ENCODE measurements at places on chromosomes 12 and 14.

- no peak for DNase-seq
Observed at GRCh38 chr12:61654698-61655097, 605.5 kb upstream of the USP15 start.

DNA sequence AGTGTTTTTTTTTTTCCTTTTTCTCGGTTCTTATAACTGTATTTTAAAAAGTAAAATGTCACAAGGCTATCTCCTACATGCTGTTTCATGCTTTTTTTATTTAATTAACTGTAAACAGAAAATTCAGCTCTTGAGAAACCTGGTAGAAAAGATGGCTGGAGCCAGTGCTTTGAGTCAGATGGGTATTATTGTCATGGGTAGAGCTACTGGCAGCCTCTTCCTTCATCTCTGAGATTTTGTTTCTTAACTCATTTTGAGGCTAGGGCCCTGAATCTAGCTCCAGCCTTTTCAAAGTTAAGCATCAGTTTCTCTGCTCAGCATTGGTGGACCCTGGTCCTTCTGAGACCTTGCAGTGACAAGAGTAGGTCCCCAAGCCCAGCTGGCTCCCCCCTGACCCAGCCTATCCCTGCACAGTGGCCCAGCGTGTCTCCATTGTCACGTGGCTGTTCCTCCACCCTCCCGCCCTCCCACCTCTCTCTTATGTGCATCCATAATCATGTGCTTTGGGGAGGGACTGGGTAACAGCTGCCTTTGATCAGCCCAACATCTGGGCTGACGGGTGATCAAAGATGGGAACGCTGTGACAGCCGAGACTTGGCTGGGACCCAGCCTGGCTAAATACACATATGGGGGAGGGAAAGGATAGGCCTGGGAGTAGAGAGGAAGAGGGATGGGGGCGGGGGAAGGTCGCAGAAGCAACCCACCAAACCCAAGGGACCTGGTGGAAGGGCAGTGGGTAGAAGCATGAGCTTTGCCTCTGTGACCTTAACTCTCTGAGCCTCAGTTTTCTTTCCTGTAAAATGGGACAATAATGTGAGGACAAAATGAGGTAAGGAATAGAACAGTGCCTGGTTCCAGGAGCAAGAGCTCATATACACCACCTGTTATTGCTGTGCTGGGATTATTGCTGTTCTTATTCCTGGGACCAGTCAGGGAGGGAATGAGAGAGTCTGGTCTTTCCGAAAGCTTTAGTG lies 24.4 kb upstream of the RBM19 start:
- no peak for DNase-seq

- DNase-seq: no peak
Observed at GRCh38 chr12:40515041-40515816, 177.0 kb upstream of the CNTN1 start.

DNA sequence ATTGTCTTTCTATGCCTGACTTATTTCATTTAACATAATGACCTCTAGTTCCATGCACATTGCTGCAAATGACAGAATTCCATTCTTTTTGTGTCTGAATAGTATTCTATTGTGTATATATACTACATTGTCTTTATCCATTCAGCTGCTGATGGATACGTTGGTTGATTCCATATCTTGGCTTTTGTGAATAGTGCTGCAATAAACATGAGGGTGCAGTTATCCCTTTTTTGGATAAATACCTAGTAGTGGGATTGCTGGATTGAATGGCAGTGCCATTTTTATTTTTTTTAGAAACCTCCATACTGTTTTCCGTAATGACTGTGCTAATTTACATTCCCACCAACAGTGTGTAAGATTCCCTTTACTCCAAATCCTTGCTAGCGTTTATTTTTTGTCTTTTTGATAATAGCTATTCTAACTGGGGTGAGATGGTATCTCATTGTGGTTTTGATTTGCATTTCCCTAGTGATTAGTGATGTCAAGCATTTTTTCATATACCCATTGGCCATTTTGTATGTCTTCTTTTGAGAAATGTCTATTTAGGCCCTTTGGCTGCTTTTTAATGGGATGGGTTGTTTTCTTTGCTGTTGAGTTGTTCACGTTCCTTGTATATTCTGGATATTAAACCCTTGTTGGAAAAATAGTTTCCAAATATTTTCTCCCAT lies 2.3 kb downstream of the OAS2 start:
- DNase-seq: no peak

GRCh38 chr14:83196236-83196635 lies 1662.6 kb upstream of the SEL1L start:
- no peak for DNase-seq

DNA sequence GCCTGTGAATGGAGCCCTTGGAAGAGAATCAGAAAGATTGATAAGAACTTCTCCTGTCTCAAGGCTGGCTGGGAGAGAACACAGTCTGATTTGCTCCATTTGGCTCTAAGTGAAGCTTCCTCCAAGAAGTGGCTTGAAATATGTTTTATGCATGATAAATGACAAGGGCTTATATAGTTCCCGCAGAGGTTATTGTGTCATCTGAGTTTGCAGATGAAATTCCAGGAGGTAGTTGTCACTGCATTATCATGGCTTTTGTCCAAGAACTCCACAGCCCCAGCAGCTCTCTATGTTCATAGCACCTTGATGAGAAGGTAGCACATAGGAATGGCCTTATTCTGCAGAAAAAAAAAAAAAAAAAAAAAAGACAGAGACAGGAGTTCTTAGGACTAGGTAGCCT lies 108.5 kb downstream of the DACT1 start:
- DNase-seq: no peak

DNA sequence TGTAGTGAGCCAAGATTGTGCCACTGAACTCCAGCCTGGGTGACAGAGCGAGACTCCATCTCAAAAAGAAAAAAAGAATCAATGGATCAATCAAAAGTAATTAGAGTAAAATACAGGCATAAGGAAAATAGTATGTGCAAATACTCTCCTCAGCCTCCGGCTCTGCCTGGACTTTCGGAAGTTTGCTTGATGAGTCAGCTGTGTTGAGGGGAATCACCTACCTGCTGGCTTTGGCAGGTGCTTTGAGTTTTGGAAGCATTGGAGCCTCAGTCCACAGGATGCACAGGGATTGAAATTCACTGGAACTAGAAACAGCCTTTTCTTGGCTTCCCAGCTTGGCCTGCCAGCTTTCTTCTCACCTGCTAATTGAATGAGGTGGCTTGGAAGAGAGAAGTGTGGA lies 268.2 kb downstream of the PCNX1 start:
- no peak for DNase-seq

GRCh38 chr12:90036637-90037036 lies 328.0 kb upstream of the ATP2B1 start:
- no peak for DNase-seq

DNA sequence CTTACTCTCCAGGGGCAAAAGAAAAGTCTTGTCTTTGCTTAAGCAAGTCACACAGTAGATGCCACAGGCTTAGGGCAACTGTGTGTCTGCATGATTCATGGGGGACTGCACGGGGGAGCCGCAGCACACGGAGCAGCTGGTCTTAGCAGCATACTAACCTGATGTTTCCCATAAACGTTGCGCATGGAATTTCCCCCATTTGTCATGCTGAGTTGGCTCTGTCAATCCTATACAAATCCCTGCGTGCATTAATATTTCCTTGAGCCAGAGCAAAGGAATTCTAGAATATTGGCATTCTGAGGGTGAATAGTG lies 71.2 kb downstream of the SAMD4A start:
- no peak for DNase-seq

DNA sequence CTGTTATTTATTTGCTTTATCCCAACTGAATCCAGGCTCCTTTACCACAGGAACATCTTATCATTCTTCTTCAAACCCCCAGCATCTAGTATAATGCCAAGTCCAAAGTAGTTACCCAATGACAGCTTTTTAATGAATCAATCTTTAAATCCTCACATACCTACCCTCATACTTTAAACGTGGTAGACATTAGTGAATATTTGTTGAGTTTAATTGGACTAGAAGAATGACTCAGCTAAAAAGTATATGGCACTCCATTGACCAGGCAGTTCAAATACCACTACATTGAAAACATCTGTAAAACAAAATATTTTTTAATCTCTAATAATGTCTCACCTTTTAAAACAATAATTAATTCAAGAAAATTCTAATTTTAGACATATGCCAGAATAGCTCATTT lies 98.1 kb downstream of the ZFC3H1 start:
- no peak for DNase-seq

DNA sequence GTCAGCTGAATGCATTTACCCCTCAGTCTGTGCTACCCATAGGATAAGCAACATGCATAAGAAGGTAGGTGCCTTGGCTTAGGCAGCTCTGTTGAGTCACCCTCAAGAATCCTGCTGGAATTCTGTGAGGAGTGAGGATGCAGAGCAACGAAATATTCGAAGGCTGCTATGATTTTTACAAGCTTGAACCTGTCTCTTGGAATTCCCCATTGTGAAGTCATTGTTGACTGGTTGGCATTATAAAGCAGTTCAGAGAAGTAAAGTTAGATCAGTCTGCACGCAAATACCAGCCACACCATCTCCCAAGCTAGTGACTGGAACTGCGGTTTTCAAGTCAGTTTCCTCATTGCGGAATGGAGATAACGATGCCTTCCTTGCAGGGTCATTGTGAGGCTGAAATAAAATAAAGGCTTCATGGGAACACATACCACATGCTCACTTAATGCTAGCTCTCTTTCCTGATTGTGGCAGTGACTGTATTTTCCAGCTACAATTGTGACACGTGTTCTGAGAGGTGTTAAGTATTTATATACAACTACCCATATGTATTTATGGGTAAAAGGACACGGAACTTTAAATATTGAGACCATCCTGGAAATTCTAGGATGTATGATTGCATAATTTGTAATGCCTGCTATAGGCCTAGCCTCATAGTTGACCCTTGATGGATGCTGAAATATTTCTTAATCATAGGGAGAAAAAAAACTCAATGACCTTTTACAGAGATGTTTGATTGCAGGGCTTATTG lies 96.7 kb downstream of the ETV6 start:
- peak; percentile 32 for DNase-seq

DNA sequence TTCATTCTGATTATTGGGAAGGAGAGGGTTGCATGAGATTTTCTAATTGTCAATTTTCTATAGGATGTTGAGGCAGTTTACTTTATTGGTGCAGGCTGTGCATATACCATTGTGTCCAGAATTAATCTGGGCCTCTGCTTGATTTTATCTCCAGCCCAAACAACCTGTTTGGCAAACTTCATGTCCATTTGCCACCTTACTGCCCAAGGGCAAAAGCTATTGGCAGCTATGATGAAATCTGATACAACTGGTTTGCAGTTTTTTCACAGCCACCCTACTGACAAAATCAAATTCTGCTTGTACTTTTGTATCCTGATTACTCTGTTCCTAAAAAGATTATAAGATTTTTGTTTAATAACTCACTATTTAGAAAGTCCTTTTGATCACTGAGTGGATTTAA lies 789.2 kb upstream of the FBXO33 start:
- no peak for DNase-seq

DNA sequence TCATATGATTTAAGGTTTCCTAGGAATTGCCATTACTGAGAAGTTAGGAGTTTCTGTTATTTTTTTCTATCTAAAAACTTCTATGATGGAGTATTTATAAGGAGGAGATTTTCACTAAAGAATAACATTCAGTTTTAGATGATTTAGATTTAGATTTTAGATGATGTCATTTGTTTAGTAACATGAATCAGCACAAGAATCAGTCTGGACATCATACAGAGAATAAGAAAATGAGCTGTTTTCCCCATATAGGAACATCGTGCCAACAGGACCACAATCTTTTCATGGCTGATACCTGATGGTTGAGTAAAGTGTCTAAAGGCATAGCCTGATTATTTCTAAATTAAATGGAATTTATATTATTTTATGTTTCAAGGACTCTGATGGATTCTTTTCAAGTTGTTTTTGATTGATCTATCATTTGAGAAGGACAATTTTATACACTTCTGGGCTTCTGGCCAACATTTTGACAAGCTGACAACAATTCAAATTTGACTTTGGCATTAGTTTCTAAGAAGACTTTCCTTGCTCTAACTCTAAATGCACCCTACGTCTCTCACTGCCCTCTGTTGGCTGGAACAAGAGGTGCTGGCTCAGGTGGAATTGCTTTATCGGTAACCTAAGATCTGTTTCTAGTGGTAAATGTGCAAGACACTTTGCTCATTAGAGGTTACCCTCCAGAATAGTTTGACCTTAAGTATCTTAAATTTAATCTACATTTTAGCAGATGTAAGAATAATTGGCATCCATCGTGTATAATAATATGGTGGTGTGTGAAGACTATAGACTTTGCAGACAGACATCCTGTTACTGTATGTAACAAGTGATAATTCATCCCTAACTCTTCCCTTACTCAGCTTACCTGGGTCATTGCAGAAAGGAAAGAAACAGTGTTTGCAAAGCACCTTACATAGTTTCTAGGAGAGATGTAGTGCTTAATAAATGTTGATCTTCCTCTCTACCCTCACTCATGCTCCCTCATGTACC lies 42.8 kb upstream of the CPSF6 start:
- no peak for DNase-seq
